RPMI7951 (cell line): ENCODE measurements at places on chromosomes 12 and 14. TPM values are rescaled to one million over a fixed set of nuclear protein-coding genes. Genes with fewer than 3 reads are reported as not detected.

Gene IFI27
- total RNA-seq, result 11.3 and 28.8 TPM in 2 replicates

DNA sequence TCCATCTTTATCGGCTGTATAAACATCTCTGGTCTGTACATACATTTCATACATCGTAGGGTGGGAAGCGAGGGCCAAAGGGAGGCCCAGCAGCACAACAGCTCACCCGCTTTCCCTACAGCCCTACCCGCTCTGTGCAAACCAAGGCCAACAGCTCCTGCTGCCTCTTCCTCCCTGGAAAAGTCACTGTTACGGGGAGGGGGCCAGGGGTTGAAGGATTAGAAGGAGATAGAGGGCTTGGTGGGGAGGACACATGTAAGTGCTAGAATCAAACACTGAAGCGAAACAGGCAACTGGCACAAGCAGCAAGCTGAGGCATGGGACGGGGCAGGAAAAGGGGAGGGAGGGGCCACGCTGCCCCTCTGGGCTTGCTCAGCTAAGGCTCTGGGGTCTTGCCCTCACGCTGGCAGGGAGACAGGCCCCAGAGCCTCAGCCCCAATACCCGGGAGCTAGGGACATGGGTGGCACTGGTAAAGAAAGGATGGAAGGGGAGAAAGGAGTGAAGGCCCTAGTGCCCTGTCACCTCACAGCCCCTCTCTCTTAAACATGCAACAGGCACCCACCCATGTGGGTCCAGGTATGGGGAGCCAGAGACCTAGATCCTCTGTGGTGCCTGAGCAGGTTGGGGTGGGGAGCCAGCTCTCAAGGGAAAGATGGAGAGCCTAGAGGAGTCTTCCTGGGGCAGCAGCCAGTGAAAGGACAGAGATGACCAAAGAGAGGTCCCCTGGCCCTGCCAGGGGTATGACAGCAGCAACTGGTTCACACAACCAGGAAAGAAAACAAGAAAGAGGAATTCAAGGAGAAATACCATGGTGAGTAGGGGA is 14.4 kb downstream of the SPRYD3 start:
- DNase-seq, result no peak

- DNase-seq, result no peak
These were observed 11.7 kb upstream of the NFKBIA start for GRCh38 chr14:35416108-35416750.

- DNase-seq, result no peak
These were observed 129.4 kb downstream of the NPAS3 start for GRCh38 chr14:33068040-33068439.

Gene GPR162
- 1.8 and 2.5 TPM in 2 replicates for total RNA-seq

GRCh38 chr12:107558141-107558815 is 127.3 kb upstream of the PWP1 start:
- no peak for DNase-seq

- DNase-seq, result no peak
These were observed 317.9 kb downstream of the PCNX1 start for GRCh38 chr14:71225113-71225512.

Gene KRT75
- total RNA-seq, result not detected in 2 replicates

GRCh38 chr12:100675432-100675831 is 101.9 kb downstream of the GAS2L3 start:
- peak; percentile 44 for DNase-seq

GRCh38 chr12:46386360-46386867 is 13.8 kb upstream of the SLC38A2 start:
- DNase-seq, result peak; percentile 75

DNA sequence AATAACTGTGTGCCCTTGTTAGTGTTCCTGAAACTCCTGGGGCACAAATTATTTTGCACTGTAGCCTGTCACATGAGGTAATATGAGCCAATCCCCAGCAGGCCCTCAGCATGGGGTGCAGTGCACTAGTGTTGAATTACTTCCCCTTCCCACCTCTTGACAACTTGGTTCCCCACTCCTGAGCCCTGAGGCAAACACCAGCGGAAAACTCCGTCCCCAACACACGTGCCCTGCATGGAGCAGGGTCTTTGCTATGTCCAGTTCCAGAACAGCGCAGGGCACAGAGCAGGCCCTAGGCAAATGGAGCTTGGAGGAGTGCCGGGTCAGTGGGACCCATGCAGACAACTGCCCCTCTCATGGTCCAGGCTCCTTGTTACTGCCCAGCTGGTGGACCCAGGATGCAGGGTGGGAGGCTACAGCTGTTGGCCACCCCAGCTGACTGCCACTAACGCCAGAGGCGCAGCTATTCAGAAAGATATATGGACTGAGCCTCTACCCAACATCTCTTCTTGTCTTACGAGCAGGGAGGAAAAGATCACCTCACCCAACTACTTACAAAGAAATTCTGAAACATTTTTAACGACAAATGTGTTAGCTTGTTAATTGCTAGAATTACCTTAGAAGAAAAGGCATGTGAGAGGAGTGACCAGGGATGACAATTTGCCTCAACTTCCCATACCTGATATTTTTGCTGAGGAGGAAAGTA is 71.6 kb downstream of the NT5DC3 start:
- no peak for DNase-seq

Gene E2F7
- 19.1 and 26.3 TPM in 2 replicates for total RNA-seq

GRCh38 chr12:71436696-71437095 is 2.9 kb upstream of the LGR5 start:
- DNase-seq, result no peak

GRCh38 chr12:31494455-31494854 is 96.5 kb downstream of the DENND5B start:
- no peak for DNase-seq

DNA sequence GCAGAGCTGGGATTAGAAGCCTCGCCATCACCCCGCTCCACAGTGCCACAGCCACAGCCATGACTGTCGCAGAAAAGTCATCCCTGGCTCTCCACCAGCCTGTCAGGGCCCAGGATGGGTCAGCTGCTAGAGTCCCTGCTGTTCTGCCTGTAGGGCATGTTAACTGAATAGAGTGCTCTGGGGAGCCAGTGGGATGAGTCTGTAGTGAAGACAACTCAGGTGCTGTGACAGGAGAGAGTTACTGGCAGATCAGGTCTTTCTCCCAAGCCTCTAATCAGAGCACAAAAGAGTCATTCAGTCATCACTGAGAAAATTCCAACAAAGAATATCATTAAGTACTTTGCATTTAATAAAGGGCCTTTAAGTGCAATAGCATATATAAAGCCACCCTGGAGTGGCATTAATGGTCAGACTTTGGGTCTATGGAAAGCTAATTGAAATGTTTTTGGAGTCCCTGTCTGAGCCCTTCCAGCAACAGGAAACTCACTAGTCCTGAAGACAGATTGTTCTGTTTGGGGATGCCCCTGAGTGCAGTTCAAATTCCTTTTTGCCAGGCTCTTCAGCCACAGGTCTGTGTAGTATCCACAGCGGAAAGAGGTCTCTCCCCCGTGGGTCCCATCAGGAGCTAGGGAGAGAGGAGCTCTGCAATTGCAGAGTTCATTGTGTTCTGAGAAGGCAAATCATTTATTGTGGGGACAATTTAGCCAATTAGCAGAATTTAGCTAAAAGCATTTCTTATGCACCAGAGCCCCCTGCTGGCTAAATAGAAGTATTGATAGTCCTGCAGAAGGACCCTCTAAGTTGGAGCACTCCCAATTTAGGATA is 45.2 kb upstream of the C14orf132 start:
- peak; percentile 48 for DNase-seq

DNA sequence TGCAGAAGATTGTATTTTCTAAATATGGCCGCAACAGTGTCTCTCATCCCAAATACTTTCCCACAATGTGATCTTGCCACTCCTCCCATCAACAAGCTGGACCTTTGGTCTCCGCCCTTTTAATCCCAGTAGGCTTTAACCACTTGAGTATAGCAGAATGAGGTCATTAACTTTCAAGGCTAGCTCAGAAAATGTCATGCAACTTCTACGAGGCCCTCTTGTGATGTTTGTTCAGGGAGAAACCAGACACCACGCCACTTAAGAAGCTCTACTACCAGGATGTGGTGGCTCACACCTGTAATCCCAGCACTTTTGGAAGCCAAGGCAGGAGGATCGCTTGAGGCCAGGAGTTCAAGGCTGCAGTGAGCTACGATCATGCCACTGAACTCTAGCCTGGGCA is 20.1 kb upstream of the OR6J1 start:
- peak; percentile 38 for DNase-seq

- no peak for DNase-seq
These were observed 991.9 kb downstream of the TMEM121 start for GRCh38 chr14:106518054-106518943.

DNA sequence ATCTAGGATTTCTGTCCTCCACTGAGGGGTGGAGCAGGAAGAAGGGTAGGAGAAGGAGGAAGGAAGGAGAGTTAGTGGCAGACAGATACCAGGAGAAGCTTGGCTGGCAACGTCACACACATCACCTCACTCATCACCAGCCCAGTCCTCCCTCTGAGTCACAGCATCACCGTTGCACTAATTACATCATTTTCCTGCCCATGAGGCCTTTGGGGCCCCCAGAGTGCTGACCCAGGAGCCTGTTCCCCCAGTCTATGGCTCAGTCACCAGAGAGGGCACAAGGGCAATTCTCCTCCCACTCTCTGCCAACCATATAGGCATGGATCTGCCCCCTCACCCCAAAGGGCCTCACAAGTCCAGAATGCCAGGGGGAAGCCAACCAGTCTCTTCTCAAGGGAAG is 4.6 kb downstream of the RND1 start:
- no peak for DNase-seq

GRCh38 chr14:52079239-52079959 is 10.5 kb upstream of the NID2 start:
- DNase-seq, result peak; percentile 61

- DNase-seq, result peak; percentile 80
These were observed 40.9 kb upstream of the VASH1 start for GRCh38 chr14:76720382-76720813.

Gene PRIMA1
- 0.20 and 0.24 TPM in 2 replicates for total RNA-seq

Gene STK38L
- 11.0 and 14.7 TPM in 2 replicates for total RNA-seq

- no peak for DNase-seq
These were observed 22.4 kb downstream of the ARG2 start for GRCh38 chr14:67641902-67642749.

Gene ADAM21
- 0.68 and 1.6 TPM in 2 replicates for total RNA-seq

Gene TPH2
- not detected in 2 replicates for total RNA-seq

- peak; percentile 1 for DNase-seq
These were observed 71.4 kb downstream of the RIC8B start for GRCh38 chr12:106845902-106846301.

Gene KTN1
- 100 and 129 TPM in 2 replicates for total RNA-seq

DNA sequence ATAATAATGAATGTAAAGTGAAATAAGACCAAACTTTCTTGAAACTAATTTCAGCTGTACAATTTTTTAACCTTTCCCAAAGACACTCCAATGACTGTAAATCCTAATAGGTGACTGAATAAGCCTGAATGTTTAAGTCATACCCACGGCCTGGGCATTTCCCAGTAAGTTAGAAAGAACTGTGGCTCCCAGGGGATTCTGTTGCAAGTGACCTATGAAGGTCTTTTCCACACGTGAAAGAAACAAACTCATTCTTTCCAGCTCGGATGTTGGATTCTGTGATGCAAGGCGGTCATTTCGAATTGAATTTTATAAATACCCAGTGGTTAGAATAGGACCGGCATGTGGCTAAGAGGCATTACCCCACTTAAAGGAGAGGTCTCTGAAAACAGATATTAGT is 1134.4 kb downstream of the GALC start:
- no peak for DNase-seq

DNA sequence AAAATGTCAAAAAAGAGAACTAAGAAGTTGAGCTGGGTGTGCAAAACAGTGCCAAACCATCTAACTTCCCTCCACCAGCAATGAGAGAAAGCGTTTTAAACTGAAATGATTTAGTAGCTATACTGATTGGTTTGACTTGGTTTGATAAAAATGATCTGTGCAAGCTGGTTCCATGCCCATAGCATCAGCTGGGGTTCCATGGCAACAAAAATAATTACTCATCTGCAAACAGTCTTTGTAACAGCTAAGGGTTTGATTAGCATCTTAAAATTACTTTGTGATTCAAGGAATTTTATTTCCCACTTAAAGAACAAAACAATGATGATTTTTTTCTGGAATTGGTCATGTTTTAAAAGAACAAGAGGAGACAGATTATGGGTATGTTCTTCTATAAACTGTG is 15.0 kb upstream of the BICD1 start:
- DNase-seq, result peak; percentile 10

Gene SRRM4
- total RNA-seq, result not detected in 2 replicates

DNA sequence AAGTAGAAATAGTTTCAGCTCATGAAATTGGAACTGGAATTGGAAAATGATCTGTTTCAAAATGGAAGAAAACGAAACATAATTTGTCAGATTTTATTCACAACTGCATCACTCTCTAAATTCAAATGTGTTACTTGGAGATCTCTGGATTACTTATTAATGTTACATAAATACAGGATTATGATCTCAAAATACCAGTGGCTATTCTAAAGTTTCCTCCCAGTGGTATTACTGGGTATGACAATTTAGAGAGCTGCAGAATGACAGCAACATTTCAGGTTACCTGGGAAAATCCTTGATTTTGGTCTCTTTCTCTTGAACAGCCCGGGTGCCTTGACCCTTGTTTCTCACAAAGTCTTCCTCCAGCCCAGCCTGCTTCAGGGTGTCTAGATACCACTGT is 14.2 kb downstream of the FAM161B start:
- peak; percentile 2 for DNase-seq

DNA sequence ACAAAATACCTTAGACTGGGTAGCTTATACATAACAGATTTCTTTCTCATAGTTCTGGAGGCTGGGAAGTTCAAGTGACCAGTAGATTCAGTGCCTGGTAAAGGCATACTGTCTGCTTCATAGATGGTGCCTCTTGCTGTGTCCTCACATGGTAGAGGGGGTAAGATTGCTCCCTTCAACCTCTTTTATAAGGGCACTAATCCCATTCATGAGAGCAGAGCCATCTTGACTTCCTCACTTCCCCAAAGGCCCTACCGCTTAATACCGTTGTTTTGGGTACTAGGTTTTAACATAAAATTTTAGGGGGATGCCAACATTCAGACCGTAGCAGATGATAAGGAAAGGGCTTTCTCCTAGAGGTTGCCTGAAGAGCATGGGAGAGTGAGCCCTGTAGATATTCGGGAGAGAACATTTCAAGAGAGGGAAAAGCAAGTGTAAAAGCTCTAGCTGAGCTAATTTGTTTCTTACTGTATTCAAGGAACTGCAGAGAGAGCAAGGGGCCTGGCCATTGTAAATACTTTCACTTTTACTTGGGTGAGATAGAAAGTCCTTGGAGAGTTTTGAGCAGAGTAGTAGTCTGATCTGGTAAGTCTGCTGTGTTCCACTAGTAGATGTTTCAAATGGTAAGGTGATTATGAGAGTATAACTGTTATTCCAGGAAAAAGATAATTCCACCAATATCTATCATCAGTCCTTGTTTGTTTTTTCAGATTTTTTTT is 27.3 kb downstream of the FRS2 start:
- peak; percentile 37 for DNase-seq

Gene ERBB3
- 3.0 and 5.4 TPM in 2 replicates for total RNA-seq

Gene DIO2
- 0.12 and 1.2 TPM in 2 replicates for total RNA-seq

- DNase-seq, result no peak
These were observed 13.4 kb upstream of the IFI27 start for GRCh38 chr14:94097091-94097490.

Gene KCNC2
- not detected in 2 replicates for total RNA-seq
